ENCODE measurements at places on chromosomes 2 and 18.

DNA sequence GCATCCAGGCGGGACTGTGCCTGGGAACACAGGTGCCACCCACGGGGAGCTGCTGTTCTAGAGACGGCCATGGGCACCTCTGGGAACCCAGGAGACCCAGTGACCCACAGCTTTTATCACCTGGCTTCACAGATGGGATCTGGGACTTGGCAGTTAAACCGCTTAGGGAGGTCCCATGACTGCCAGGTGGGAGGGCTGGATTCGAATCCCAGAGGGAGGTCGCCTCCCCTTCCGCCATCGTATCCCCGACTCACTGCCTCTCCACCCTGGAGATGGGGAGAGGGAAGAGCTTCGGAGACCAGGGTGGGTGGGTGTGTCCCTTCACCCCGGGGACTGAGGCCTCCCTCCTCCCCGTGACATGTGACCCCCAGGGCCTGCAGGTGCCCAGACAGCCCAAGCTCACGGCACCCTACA lies 169.4 kb downstream of the RTP5 start:
- DNase-seq: no peak

- no peak for DNase-seq
These were observed 647.7 kb upstream of the ZNF804A start for GRCh38 chr2:183950673-183951072.

GRCh38 chr2:24435391-24436316 lies 55.4 kb upstream of the NCOA1 start:
- DNase-seq: peak; percentile 38

- peak; percentile 93 for DNase-seq
These were observed 26.9 kb upstream of the ASAP2 start for GRCh38 chr2:9179572-9180201.

GRCh38 chr18:74186661-74187060 lies 38.3 kb downstream of the TIMM21 start:
- DNase-seq: no peak

- DNase-seq: no peak
These were observed 47.6 kb upstream of the FHL2 start for GRCh38 chr2:105446501-105446900.

DNA sequence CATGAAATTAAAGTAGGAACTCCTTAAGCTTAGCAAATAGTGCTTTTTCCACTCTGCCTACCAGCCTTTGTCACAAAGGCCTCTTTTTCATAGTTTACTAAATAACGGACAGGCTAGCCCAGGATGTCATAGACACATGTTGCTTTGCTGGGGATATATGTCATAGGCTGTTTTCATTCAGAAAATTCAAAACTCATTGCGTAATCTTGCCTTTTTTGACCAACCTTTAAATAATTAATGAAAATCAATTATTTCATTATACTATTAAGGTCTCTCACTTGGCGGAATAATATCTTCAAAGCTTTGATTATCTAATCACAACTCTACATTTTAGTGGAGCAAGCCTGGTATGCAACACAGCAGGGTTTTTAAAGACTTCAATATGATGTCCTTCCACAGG lies 1245.7 kb upstream of the LRRTM1 start:
- no peak for DNase-seq

DNA sequence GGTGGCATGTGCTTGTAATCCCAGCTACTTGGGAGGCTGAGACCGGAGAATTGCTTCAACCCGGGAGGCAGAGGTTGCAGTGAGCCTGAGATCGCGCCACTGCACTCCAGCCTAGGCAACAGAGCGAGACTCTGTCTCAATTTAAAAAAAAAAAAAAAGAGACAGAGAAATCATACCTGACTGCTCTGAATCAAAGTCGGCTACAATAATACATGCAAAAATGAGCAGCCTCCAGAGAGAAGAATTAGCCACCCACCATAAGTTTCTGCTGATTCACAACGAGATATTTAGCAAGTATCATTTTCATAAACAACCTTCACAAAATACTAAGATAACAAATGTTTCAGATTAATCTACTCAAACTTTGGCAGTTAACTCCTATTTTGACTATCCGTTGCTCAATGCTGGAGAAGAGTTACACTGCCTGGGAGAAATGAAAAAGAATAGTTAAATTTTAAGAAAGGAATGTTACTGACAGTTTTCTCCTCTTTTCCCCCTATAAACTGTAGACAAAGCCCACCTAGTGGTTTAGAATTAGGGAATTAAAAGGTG lies 1.5 kb downstream of the OSBPL1A start:
- no peak for DNase-seq

DNA sequence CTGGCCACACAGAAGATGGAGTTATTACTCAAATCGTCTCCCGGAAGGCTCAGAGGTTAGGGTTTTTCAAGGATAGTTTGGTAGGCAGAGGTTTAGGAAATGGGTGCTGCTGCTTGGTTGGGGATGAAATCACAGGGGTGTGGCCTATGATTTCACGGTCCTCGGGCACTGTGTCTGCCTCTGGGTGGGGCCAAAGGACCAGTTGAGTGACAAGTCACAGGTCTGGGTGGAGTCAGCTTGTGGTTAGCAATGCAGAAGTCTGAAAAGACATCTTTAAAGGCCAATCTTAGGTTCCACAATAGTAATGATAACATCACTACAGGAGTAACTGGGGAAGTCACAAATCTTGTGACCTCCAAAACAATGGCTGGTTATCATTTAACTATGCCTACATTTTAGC lies 387.8 kb downstream of the ZNF521 start:
- no peak for DNase-seq

DNA sequence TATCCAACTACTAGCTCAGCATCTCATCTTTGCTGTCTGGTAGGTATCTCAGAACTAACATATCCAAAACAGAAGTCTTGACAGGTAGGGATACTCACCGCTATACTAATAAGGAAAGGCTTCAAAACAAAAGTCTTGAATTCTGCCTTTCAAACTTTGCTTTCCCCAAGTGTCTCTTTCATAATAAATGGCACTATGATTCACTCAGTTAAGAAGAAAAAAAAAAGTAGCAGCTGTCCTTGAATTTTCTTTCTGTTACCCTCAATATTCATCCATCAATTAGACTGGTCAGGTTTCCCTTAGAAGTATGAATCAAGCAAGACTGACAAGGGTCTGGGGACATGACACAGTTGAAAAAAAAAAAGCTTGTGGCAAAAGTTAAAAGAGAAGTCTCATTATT lies 175.1 kb downstream of the GULP1 start:
- no peak for DNase-seq

DNA sequence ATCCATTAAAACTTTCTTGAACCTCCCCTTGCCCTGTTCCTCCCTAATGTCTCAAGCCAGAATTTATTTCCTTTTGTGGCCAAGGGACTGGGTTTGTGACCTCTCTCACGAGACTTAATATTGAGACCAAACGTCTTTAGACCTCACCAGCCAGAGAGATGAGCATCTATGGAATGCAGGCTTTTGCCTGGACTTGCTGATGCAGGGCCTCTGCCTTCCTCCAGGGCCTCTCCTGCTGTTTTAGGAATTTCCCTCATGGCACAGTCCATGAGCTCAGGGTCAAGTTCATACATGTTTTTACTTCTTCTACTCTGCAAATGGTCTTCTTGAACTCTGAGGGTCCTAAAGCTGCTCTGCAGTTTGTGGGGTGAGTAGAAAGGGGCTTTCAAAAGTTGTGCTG lies 22.3 kb downstream of the IL1B start:
- DNase-seq: peak; percentile 78

- DNase-seq: no peak
These were observed 3.3 kb downstream of the INPP5D start for GRCh38 chr2:233063269-233063975.

- no peak for DNase-seq
These were observed 98.7 kb upstream of the LPIN2 start for GRCh38 chr18:3111523-3112240.

- DNase-seq: no peak
These were observed 35.7 kb upstream of the ST3GAL5 start for GRCh38 chr2:85924522-85924921.

GRCh38 chr2:29496198-29496597 lies 381.0 kb downstream of the CLIP4 start:
- no peak for DNase-seq

DNA sequence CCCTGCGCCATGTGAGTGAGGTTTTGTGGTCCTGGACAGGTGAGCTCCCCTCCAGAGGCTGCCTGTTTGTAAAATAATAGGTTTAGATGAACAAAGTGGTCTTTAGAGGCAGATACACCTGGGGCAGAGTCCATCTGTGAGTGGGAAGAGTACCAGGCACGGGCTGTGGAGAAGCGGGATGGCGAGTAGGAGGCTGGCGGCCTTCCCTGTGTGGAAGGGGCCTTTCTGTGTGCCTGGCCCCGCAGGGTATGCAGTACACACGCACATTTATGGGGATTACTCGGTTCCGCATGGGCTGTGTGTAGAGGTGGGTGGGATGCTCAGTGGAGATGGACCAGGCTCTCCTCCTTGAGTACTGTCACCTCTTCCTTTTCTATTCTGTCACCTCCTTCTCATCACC lies 64.1 kb downstream of the AGAP1 start:
- DNase-seq: no peak

DNA sequence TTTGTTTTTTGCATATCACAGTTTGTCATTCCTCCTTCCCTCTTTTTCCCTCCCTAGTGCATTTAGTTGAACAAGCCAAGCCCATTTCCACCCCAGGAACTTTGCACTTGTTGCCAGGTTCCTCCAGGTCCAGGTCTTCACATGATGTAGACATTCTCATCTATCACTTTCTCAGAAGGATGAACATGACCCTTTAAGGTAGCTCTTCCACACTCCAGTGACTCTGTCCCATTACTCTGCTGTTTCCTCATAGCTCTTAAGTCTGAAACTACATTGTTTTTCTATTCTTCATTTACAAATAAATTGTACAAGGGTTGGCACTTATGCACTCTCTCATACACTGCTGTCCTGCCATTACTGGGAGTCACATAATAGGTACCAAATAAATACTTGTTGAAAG lies 6.1 kb downstream of the KYNU start:
- no peak for DNase-seq

- DNase-seq: no peak
These were observed 37.1 kb downstream of the MAP4K4 start for GRCh38 chr2:101734505-101735165.

GRCh38 chr18:61348230-61348629 lies 15.0 kb downstream of the CDH20 start:
- no peak for DNase-seq

DNA sequence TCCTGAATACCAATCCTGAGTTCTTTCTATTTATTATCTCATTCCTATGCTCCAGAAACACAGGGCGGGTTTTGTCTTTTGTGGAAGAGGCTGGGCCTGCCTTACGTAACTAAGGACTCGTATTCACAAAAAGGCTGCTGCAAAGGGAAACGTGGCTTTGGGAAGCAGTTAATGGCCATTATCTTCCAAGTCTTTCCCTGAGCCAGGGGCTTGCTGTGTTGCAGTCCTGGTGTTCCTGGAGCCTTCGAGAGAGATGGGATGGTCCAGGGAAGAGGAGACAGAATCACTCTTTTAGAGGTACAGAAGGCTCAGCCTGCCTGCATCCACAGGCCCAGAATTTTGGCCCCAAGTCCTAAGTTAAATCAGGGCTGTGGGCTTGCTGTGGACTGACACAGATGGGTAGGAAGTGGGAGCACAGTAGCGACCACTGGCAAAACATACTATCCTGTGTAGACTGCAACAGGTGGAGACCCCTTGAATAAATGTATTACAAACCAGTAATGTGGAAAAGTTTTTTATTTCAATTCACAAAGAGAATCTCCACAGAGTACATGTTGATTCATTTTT lies 139.4 kb upstream of the ST6GAL2 start:
- DNase-seq: no peak

DNA sequence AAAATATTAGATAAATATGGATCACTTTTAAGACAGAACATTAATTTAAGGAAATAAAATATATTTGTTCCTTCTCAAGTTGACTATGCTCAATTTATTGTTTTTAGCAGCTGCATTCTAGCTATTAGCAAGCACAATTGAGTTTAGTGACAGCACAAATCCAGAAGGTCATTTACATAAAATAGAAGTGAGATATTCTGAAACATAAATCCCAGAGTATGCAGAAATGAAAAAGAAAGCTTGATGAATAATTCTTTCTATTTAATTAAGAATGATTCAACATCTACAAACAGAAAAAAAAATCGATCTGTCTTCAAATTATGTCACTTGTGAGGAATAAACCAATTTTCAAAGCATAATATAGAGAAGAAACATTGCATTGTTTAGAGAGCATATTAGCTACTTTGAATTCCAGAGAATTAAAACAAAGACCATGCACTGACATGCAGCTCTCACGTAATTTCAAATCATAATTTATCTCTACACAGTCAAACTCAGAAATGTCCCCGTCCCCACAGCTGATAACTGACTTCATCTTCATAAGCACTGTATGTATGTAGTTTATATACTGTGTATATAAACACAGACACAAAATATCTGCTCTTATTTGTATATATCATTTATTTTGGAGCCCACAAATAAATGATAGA lies 458.4 kb downstream of the TMX3 start:
- no peak for DNase-seq

DNA sequence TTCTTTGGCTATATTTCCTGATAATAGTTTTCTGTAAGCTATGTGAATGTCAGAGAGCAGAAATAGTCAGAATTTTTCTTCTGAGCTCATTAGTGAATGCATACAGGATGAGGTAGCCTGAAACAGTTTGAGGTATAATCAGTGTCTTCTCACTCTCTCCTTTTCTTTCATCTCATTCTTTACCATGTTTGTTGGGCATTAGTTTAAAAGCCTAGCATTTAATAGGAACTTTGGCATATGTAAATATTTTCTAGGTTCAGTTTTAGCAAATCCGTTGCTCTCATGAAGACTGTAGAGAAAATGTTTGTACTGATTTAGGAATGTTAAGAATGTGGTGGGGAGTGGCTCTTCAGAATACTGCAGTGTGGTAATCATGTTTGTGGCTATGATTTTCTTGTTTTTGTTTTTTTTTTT lies 119.4 kb downstream of the PARD3B start:
- DNase-seq: peak; percentile 24

GRCh38 chr2:19649785-19650380 lies 251.9 kb downstream of the TTC32 start:
- peak; percentile 99 for DNase-seq

- DNase-seq: no peak
These were observed 1.8 kb downstream of the PAX8 start for GRCh38 chr2:113276761-113277425.

- DNase-seq: peak; percentile 54
These were observed 3.5 kb upstream of the SLC9A2 start for GRCh38 chr2:102615620-102616436.

GRCh38 chr18:31246460-31246859 lies 71.5 kb upstream of the DSG1 start:
- no peak for DNase-seq

GRCh38 chr2:235945608-235946140 lies 222.5 kb downstream of the GBX2 start:
- no peak for DNase-seq

GRCh38 chr18:52596748-52597435 lies 256.9 kb downstream of the DCC start:
- DNase-seq: no peak

GRCh38 chr2:85865539-85866164 lies 23.1 kb downstream of the ST3GAL5 start:
- no peak for DNase-seq

DNA sequence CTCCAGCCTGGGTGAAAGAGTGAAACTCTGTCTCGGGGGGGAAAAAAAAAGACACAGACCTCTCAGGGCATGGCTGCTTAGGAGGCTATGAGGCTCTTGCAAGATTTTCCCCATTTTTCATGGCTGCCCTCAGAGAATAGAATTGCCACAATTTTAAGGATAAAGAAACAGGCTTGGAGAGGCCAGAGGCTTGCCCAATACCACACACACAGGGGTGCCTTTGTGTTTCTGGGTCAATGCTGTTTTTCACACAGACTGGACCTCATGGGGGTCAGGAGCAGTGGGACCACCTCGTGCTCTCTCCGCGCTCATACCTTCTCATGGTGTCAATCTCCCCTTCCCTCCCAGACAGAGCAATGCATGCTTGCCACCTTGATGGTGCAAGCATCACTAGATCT lies 65.4 kb upstream of the ST3GAL5 start:
- DNase-seq: no peak

- DNase-seq: no peak
These were observed 105.6 kb downstream of the SMAD7 start for GRCh38 chr18:48845174-48845573.

Data from brain microvascular endothelial cell (primary cell).